Activated naive CD4-positive, alpha-beta T cell treated with anti-CD3 and anti-CD28 coated beads, Interleukin-2, amount 50 U/mL, for 72 hours (primary cell): ENCODE measurements at places on chromosomes 4 and X.

GRCh38 chr4:155011163-155011780 is 197.2 kb upstream of the NPY2R start:
- no peak for DNase-seq

DNA sequence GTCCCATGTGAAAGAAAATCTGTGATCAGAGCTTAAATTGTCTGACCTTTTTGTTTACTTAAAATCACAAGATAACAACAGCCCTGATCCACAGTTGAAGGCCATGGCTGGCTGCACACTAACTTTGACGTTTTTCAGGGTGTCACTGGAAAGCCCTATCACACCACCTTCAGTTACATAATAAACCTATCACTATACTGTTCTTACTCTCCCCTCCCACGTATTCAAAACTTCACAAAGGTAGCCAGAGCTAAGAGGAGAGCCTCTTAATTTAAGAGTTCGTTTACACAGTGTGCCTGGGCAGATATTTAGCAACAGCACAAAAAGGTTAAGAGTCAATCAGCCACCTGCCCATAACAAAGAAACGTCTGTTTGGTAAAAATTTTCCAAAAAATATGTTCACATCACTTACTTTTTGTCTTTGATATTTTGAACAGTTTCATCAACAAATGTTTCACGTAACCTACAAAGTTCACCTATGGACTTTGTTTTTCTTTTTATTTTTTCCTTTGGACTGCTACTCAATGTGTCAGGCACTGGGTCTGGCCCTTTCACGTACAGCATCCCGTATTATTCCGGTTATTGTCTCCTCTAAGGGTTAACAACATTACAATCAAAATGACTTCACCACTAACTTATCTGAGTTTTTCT is 25.0 kb downstream of the RFC1 start:
- DNase-seq: no peak

DNA sequence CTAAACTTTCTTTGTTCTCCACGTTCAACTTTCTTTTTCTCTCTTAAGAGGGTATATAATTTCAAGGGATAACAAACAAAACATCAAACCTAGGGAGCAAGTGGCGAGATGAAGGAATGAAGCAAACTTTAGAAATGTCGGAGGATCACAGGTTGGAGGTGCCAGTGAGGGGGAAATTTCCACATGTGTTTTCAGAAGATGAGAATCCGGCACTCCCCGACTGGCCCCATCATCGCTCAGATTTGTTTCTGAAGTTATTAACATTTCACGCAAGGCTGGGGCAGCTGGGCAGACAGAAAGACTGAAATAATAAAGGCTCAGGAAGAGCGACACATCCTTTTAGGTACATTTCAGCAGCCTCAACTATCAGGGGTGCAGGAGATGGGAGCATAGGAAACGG is 134.9 kb downstream of the SMIM20 start:
- DNase-seq: no peak

DNA sequence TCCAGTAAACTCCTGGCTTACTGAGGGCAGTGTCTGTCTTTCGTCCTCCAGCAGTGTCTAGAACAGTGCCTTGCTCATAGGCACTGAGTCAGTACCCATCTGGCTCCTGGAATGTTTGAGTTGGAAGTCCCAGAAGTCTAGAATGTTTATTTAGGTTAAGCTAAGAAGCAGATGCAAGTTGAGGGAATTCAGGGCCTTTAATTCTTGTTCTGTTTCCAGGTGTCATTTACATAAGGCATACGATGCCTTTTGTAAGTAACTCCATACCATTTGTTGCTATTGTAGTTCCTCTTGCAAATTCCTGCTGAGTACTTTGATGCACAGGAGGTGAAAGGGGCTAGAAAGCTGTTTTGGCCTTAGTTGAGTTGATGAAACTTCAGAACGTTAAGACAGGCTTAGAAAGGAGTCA is 22.2 kb downstream of the ARHGAP10 start:
- no peak for DNase-seq

- DNase-seq: peak; percentile 60
Measured at GRCh38 chr4:109588176-109588575, 28.1 kb downstream of the MCUB start.

DNA sequence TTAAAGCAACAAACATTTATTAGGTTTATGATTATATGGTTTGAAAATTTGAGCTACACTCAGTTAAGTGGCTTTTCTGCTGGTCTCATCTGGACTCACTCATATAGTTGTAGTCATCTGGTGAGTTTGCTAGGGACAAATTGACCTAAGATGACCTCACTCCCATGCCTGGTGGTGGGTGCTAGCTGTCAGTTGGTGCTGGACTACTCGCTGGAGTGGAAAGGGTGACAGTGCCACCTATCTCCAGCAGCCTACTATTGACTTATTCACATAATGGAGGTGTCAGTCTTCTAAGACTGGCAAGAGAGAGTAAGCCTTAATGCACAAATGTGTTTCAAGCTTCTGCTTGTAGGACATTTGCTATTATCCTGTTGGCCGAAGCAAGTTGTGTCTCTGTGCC is 88.2 kb downstream of the TASL start:
- no peak for DNase-seq

- no peak for DNase-seq
Measured at GRCh38 chr4:189126040-189126439, 814.6 kb upstream of the FRG1 start.

DNA sequence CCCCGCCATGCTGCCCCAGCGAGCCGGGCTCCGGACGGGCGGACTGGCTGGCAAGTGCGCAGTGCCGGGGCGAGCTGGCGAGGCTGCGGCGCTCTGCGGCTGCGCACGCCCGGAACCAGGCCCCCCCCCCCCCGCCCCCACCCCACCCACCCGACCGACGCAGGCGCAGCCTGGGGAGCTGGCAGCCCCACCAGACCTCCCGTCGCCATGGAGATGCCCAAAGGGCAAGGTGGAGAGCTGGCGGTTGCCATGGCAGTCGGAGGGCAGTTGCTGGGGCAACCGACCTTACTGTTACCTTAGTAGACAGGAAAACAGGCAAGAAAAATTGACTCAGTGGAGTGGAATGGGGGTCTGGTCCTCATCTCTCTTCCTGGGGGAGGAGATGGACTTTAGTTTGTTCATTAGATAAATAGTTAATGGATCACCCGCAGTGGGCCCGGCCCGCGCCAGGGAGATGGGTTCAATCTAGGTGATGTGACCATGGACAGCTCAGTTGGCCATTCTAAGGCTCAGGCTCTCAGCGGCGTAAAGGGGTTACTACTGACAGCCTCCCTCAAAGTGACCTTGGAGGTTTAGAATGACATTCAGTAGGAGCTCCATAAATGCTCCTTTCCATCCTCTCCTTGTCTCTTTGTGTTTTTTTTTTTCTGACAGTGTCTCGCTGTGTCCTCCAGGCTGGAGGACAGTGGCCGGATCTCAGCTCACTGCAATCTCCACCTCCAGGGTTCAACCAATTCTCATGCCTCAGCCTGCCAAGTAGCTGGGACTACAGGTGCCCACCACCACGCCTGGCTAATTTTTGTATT is at the start of gene PCSK1N:
TSS of gene PCSK1N (minus strand) at position 87 of the 806 bp plus-strand sequence. CDS start at position 9, 78 bp downstream.
- no peak for DNase-seq

- no peak for DNase-seq
Measured at GRCh38 chrX:14300376-14300775, 229.0 kb upstream of the GLRA2 start.

GRCh38 chr4:47842985-47843384 is 5.1 kb upstream of the CORIN start:
- no peak for DNase-seq
